Mesangial cell (primary cell): ENCODE measurements at places on chromosomes 7 and 10. TPM values are rescaled to one million over a fixed set of nuclear protein-coding genes. Genes with fewer than 3 reads are reported as not detected.

SFTPA2 gene
- total RNA-seq, result not detected in 2 replicates

DKK1 gene
- 7.2 and 13.7 TPM in 2 replicates for total RNA-seq

MINPP1 gene
- total RNA-seq, result 26.4 and 30.0 TPM in 2 replicates

LZTS2 gene
- total RNA-seq, result 97.0 and 150 TPM in 2 replicates

PILRA gene
- total RNA-seq, result not detected in 2 replicates

BRAT1 gene
- total RNA-seq, result 54.3 and 61.1 TPM in 2 replicates

CYP26C1 gene
- total RNA-seq, result 0.63 TPM in 1 of 2 replicates, not detected in the other

INTS1 gene
- total RNA-seq, result 133 and 143 TPM in 2 replicates

POLR2J2 gene
- 0.33 and 2.7 TPM in 2 replicates for total RNA-seq

NUDCD3 gene
- 47.7 and 62.4 TPM in 2 replicates for total RNA-seq

HMX2 gene
- not detected in 2 replicates for total RNA-seq

ZNF853 gene
- 6.8 and 31.1 TPM in 2 replicates for total RNA-seq

PPP1R17 gene
- not detected in 2 replicates for total RNA-seq

PVRIG gene
- not detected in 2 replicates for total RNA-seq

HTR5A gene
- total RNA-seq, result not detected in 2 replicates

NKX6-2 gene
- 0.16 and 0.76 TPM in 2 replicates for total RNA-seq

LCOR gene
- total RNA-seq, result 9.5 and 12.9 TPM in 2 replicates

RBP4 gene
- total RNA-seq, result 0.49 and 0.63 TPM in 2 replicates

ZNF107 gene
- total RNA-seq, result 1.9 and 2.8 TPM in 2 replicates

TRIM24 gene
- total RNA-seq, result 18.3 and 18.9 TPM in 2 replicates

PODXL gene
- total RNA-seq, result 35.1 and 88.0 TPM in 2 replicates

CTBP2 gene
- total RNA-seq, result 68.8 and 81.0 TPM in 2 replicates

PAOX gene
- total RNA-seq, result 6.7 and 9.0 TPM in 2 replicates

KCTD7 gene
- 3.7 and 10.5 TPM in 2 replicates for total RNA-seq

CPXM2 gene
- under 0.01 and 0.16 TPM in 2 replicates for total RNA-seq

NEUROG3 gene
- not detected in 2 replicates for total RNA-seq

PIK3AP1 gene
- 3.6 and 11.2 TPM in 2 replicates for total RNA-seq

KDM7A gene
- total RNA-seq, result 1.8 and 4.8 TPM in 2 replicates

GJD4 gene
- not detected in 2 replicates for total RNA-seq
